ENCODE measurements at places on chromosomes 13 and 19. TPM values are rescaled to one million over a fixed set of nuclear protein-coding genes. Genes with fewer than 3 reads are reported as not detected.

GRCh38 chr13:45748941-45749759 is 47.0 kb downstream of the CBY2 start:
- DNase-seq: no peak

DNA sequence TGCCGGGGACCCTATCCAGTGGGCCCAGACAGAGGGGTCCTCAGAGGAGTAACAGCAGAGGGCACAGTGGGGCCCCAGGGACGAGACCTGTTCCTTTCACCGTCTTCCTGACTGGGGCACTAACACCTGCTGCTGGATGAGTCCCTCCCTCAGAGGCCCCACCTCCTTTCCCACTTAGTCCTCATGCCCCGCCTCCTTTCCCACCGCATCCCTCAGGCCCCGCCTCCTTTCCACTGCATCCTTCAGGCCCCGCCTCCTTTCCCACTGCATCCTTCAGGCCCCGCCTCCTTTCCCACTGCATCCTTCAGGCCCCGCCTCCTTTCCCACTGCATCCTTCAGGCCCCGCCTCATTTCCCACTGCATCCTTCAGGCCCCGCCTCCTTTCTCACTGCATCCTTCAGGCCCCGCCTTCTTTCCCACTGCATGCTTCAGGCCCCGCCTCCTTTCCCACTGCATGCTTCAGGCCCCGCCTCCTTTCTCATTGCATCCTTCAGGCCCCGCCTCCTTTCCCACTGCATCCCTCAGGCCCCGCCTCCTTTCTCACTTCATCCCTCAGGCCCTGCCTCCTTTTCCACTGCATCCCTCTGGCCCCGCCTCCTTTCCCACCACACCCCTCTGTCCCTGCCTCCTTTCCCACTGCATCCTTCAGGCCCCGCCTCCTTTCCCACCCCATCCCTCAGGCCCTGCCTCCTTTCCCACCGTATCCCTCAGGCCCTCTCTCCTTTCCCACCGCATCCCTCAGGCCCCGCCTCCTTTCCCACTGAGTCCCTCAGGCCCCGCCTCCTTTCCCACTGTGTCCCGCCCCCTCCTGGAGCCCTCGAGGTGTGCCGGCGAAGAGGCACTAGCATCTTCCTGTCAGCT is 6.7 kb downstream of the SPPL2B start:
- no peak for DNase-seq

GRCh38 chr19:11296264-11296663 is 304 bp downstream of the TSPAN16 start:
- DNase-seq: no peak

DNA sequence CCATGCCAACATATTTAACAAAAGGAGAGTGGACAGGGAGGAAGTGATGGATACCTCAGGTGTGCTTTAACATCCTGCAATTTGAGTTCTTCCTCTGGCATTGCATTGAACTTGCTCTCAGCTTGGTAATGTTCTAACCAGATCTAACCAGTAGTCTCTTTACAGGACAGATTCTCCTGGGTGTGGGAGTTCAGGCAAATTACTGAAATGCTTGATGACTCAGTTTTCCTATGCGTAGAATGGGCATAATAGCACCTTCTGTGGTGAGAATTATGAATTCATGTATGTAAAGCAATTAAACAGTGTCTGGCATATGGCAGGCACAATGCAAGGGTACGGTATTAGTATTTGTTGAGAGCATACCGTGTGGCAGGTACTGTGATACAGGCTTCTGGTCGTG is 3.6 kb downstream of the AKAP11 start:
- no peak for DNase-seq

DNA sequence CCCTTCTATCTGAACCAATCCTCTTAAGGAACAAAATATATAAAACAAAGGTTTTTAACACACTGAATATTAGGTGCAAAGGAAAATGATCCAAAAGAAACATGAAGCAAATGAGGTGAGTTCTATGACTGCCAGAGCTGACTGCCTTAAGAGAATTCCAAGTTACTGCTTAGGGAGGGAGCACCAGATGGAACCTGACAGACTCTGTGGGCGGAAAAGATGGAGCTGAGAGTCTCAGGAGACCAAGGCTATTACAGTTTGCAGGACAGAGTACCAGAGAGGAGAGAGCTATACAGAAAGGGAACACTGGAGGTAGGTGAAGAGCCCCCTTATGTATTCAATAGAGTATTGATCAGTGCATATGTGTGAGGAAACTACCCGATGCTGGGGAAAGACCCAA is 87.2 kb downstream of the B3GLCT start:
- no peak for DNase-seq

DNA sequence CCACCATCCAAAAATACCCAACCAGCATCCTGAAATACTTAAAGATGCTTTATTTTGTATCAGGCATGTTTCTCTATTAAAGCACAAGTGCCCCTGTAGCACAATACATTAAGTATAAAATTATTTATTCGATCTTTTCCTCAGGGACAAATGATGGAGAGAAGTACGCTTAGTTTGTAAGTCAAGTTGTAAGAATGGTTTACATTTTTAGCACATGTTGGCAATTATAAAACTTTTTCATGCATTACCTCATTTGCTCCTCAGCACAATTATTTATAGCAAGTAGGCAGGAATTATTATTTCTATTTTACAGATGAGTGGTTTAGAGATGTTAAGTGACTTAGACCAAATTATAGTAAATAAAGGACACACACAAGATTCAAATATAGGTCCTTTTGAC is 232.6 kb upstream of the HTR2A start:
- no peak for DNase-seq

- peak; percentile 9 for DNase-seq
Observed at GRCh38 chr13:42396501-42396900, 124.5 kb downstream of the AKAP11 start.

DNA sequence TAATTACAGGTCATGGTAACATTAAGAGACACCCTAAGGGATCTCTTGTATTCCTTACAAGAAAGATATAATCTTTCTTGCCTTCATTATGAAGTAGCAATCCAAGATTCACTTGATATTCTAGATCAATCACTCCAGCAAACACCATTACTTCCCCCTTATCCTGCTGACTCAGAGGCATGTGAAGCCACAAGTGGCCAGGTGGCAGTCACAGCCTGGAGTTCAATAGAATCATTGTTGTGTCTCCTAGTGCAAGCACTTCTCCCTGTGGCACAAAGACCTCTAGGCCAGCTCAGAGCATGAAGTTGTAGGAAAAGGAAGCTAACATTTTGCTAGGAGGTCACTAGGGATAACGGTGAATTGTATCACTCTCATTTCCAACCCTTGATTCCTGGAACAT is 864.3 kb upstream of the ATXN8OS start:
- DNase-seq: no peak

GRCh38 chr13:29577136-29578051 is 18.1 kb downstream of the SLC7A1 start:
- DNase-seq: peak; percentile 83

Gene CYP4F8
- total RNA-seq: not detected

Gene VWA8
- total RNA-seq: 18.8 TPM

Gene FOSB
- total RNA-seq: not detected

Gene CEACAM19
- total RNA-seq: 0.47 TPM
